ENCODE measurements at places on chromosomes 6 and 20. TPM values are rescaled to one million over a fixed set of nuclear protein-coding genes. Genes with fewer than 3 reads are reported as not detected.

Gene CRNKL1
- 13.8 TPM for total RNA-seq

Gene LRRC73
- 0.47 TPM for total RNA-seq

Gene RAD21L1
- not detected for total RNA-seq

Gene ZNF165
- total RNA-seq = 0.72 TPM

Gene BPIFB2
- not detected for total RNA-seq

Gene PLEKHG1
- total RNA-seq = 99.8 TPM

Gene LAMA2
- 97.3 TPM for total RNA-seq

Gene RAET1G
- total RNA-seq = 3.6 TPM

Gene NR2E1
- not detected for total RNA-seq

Gene PRRT1
- total RNA-seq = 0.32 TPM

Gene PREX1
- 121 TPM for total RNA-seq

Gene NNAT
- 17.2 TPM for total RNA-seq

Gene C20orf144
- total RNA-seq = not detected

Gene TREM2
- total RNA-seq = 119 TPM

Gene MAPK14
- 108 TPM for total RNA-seq

Gene CLPSL1
- not detected for total RNA-seq

Gene SLC35D3
- not detected for total RNA-seq

GRCh38 chr6:52994031-52994838 lies 849 bp downstream of the GSTA4 start:
- DNase-seq = no peak

DNA sequence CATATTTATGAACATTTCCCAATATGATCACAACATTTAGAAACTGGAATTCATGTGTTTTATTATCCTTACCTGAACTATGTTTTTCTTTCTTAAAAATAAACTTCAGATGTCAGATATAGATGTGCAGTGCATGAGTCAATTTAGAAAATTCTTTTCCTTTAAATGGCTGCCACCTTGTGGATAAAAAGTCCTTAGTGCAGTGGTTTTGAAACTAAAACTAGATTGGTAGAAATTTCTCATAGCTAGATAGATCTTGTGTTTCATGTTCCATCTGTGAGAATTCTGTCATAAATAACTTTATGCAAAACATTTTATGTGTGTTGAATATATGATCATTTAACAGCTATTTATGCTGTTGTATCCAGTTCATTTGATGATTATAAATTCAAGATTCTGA lies 134.9 kb downstream of the KLHL32 start:
- DNase-seq = no peak

DNA sequence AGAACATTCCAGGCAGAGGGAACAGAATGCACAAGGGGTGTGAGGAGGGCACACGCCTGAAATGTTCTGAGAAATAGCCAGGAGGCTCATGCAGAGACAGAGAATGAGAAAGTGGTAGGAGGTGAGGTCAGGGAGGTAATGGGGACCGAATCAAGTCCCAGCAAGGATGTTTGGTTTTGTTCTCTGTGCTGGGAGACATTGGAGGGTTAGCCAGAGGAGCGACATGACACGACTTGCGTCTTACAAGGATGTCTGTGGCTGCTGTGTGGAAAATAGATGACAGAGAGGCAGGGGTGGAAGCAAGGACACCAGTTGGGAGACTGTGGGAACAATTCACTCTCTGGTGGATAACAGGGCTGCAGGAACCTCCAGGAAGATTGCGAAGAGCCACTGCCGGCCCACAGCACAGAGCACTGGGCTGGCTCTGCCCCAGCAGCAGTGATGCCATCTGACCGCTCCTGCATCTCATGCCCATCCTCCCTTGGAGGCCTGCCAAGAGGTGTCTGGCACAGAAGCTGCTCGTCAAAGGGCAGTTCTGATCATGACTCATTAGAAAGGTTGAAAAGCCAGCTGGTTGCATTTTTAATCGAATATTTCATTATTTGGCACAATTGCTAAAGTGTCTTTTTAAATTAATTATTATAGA lies 57.7 kb upstream of the CD83 start:
- no peak for DNase-seq

GRCh38 chr6:49912196-49912595 lies 45.9 kb upstream of the CRISP1 start:
- no peak for DNase-seq

- DNase-seq = no peak
Observed at GRCh38 chr6:68718385-68719073, 83.4 kb downstream of the ADGRB3 start.

GRCh38 chr6:118122801-118123200 lies 215.7 kb downstream of the SLC35F1 start:
- DNase-seq = no peak

DNA sequence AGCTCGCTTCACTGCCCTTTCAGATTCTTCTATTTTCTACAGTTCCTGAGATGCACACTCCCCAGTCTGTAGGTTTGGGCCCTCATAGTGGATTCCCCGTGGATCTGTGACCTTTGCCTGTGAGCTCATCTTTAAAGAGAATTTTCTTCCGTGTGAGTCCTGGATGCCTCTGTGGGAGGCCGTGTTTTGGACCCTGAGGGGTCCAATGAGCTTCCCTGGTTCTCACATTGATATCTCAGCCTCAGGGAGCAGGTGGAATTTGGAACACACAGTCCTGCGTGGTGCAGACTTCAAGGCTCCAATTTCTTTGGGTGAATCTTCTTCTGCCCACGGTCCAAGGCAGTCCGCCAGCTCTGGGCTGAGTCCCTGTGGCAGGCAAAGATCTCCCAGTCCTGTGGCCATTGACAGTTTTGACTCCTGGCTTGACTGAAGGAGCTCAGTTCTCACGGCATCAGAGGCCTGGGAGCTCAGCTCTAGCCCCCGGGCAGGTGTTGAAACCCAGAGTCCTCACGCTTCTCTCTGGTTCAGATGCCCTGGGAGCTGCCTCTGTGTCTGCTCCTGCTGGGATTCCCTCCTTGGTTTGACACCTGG lies 61.0 kb downstream of the PSMG4 start:
- DNase-seq = no peak

- DNase-seq = no peak
Observed at GRCh38 chr6:6749702-6750491, 161.4 kb downstream of the LY86 start.

GRCh38 chr20:5652626-5653553 lies 97.3 kb upstream of the SHLD1 start:
- no peak for DNase-seq

DNA sequence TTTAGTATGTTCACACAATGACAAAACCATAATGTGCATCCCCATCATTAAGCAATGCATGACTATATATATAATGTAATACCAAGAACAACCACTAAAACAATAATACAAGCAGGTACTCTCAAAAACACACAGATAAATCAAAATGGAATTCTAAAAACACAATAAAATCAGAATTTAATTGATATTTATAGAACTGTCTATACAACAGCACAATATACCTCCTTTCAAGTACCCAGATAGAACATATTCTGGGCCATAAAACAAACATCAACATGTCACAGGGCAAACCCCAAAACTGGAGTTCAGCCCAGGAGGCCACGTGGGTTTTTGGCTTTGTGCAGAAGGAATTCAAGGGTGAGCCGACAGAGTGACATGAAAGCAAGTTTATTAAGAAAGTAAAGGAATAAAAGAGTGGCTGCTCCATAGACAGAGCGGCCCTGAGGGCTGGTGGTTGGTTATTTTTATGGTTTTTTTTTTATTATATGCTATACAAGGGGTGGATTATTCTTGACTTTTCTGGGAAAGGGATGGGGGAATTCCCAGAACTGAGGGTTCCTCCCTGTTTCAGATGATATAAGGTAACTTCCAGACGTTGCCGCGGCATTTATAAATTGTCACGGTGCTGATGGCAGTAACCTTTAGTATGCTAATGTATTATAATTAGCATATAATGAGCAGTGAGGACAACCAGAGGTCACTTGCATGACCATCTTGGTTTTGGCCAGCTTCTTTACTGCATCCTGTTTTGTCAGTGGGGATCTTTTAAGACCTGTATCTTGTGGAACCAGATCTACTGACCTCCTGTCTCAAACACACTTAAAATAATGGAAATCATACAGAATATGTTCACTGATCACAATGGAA lies 5.6 kb downstream of the RAB23 start:
- DNase-seq = no peak

DNA sequence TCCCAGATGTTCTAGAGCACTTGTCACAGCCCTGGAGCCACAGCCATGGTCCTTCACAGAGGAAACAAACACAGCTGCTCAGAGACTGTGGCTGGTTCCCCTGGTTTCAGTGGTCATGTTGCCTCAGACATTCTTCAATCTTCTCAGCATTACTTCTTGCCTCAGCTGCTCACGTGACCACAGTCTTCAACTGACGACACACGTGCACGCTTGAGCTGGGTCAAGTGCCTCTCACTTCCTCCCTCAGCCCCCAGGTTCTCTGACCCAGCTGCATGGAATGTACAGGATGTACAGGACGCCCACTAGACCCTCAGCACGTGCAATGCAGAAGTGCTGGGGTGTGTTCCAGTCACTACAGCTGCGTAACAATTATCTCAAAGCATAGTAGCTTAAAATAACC lies 159.8 kb upstream of the GGTLC1 start:
- no peak for DNase-seq

GRCh38 chr20:58551631-58552030 lies 36.4 kb upstream of the APCDD1L start:
- DNase-seq = no peak

DNA sequence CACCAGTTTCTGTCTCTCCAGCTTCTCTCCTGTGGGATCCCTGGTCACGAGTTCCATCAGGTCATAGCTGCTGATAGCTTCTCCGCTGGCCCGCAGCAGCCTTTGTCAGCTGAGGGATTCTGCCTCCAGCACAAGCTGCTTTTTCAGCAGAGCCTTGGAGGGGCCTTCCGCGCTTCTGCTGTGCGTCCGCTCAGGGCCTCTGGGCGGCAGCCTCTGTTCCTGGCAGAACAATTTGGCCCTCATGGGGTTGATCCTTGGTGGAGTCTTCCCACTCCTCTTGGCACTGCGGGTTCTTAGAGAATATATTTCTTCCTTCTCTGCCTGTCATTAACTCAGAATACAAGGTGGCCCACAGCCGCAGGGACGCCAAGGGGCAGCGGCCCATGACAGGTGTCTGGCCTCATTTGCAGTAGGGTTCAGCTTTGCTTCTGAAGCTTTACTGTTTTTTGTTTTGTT lies 158.8 kb downstream of the DTNBP1 start:
- peak; percentile 22 for DNase-seq

DNA sequence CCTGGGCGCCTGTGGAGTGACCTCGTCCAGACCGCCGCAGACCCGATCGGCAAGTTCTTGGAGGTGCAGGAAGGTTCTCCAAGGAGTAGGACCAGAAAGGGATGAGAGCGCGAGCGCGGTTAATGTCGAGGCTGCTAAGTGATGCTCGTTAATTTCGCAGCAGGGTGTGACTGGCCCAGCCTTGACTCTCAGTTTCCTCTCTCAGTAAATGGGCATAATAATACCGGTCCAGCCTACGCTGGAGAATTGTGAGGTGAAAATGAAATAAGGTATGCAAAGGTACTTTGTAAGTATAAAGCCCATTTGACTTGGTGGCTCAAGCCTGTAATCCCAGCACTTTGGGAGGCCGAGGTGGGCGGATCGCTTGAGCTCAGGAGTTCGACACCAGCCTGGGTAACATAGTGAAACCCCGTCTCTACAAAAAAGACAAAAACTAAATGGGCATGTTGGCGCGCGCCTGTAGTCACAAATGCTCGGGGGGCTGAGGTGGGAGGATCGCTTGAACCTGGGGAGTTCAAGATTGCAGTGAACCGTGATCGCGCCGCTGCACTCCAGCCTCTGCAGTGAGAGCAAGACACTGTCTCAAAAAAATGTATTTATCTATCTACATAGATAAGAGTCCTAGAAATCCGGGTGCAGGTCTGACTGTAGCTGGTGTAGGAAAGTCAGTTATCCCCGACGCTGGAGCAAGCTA lies 634 bp upstream of the BTBD9 start:
- DNase-seq = no peak

DNA sequence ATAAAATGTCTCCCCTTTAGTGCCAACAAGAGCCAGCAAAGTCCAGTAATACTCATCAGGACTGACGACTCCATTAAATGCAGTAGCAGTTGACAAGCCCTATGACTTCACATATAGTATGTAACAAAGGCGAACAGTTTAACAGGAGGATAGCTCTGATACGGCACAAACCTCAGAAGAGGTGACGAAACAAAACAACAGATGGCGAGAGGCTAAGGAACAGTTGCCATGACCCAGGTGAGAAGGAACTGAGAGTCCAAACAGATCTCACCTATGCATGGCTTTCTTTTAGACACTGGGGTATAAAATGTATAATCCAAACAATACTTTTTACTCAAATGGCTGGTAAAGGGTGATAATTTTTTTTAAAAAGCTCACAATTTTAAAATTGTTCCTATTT lies 37.1 kb downstream of the SYNE1 start:
- no peak for DNase-seq

GRCh38 chr20:52766645-52767435 lies 205.3 kb upstream of the TSHZ2 start:
- no peak for DNase-seq

- no peak for DNase-seq
Observed at GRCh38 chr6:118902726-118903125, 8.8 kb downstream of the ASF1A start.

DNA sequence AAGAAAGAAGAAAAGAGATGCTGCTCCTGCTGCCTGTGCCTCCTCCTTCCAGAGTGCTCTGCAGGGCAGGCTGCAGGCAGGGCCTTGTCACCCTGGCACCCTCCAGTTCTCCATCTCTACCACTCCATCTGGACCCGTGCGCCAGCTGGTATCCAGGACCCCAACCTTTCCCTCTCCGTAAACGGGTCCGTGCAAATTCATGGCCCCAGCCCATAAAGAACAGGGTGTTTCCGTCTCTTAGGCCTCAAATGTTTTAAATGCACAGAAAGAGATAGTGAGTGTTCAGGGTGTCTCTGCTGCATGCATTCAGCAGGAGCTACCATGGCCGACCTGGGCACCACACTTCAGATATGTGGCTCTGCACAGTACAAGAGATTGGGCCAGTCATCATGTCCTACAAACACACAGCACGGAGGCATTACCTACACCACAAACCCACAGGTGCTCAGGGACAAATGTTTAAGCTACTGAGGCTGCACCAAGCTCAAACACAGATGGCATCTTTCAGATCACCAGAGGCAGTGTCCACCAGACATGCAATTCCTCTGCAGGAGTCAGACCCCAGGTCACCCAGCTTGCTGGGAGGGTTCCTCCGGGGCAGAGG lies 258.1 kb downstream of the DLL1 start:
- DNase-seq = no peak

- DNase-seq = no peak
Observed at GRCh38 chr6:31725502-31726350, 2.6 kb downstream of the MPIG6B start.

All from omental fat pad (tissue), 4 donors.